ENCODE measurements at places on chromosomes 7 and 10.

DNA sequence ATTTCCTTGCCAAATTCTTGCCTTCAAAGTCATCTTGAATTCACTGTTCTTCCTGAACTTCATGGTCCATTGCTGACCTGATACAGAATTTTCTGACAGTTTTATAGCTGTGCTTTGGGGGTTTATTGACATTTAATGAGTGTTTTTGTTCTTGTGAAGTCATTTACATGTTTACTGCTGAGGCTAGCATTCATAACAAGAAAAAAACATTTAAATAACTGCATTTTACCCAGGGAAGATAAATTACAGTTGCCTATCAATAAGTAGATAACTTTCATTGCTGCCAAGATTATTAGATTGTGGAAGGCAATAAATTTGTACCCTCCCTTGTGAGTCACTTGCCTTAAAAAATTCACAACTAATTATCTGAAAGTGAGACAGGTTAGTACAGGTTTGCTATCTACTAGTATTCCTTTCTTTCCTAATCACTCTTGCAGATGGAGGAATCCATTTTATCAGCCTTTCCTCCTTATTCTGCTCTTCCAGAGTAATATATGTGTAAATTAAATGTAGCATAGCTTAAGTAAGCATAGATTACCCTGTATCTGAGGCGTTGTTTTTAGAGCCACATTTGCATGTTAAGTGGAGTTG lies 178.4 kb downstream of the EXOC4 start:
- peak; percentile 40 for DNase-seq

- DNase-seq = no peak
These were observed 64.8 kb downstream of the TNS3 start for GRCh38 chr7:47516985-47517600.

GRCh38 chr10:14116021-14116420 lies 214.7 kb downstream of the FRMD4A start:
- peak; percentile 69 for DNase-seq

GRCh38 chr7:53672681-53673080 lies 637.2 kb downstream of the POM121L12 start:
- DNase-seq = no peak

DNA sequence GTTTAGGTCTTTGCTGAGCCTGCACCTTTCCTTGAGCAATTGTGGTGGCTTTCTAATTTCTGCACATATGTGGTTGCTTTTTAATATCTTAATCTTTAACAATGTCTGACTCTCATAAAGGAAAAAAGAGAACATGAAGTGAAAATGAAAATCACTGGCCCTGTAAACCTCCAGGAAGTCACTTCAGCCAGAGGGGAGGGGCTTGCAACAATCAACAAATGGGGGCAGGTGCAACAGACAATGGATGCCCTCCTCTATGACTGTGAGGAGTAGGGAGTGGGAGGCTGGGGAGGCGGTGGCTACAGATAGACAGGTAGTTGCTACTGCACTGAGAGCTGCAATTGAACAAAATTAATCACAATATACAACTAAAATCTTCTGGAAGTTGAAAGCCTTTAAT lies 1377.4 kb downstream of the XPNPEP1 start:
- DNase-seq = no peak

GRCh38 chr10:36555036-36555435 lies 570.4 kb upstream of the ANKRD30A start:
- DNase-seq = no peak

- no peak for DNase-seq
These were observed 108.1 kb downstream of the SNX10 start for GRCh38 chr7:26399736-26400135.

GRCh38 chr7:32458025-32458424 lies 32.2 kb downstream of the LSM5 start:
- no peak for DNase-seq

GRCh38 chr10:43239756-43240155 lies 27.1 kb downstream of the RASGEF1A start:
- DNase-seq = no peak

- DNase-seq = no peak
These were observed 230.9 kb downstream of the TCERG1L start for GRCh38 chr10:131080571-131080970.

DNA sequence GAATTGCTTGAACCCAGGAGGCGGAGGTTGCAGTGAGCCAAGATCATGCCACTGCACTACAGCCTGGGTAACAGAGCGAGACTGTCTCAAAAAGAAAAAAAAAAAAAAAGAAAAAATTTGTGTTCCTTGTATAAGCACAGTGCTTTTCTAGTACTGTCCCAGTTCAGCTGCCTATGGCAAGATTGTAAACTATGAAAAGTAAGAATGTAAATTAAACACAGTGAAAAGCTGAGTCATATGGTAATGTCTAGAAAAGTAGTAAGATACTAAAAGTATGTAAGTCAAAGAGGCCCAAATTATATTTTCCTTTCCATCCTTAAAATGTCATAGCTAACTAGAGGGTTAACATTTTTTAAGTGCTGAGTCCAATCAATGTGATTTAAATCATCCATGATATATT lies 42.8 kb downstream of the RBM20 start:
- no peak for DNase-seq

DNA sequence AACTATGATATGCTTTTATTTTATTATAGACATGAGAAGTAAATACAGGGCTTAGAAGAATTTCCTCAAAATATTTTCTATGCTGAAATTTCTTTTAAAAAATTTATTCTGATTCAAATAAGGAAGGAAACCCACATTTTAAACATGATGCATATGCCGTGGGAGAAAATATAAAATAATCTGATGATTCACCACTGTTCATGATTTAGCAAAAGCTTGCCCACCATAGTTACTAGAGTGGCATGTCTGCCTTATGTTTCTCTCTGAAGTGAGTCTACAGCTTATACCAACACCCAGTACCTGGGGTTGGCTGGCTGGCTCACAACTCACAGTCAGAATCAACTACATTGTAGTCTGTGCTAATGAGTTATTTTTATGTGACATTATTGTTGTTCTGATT lies 102.0 kb downstream of the GNAI1 start:
- no peak for DNase-seq

DNA sequence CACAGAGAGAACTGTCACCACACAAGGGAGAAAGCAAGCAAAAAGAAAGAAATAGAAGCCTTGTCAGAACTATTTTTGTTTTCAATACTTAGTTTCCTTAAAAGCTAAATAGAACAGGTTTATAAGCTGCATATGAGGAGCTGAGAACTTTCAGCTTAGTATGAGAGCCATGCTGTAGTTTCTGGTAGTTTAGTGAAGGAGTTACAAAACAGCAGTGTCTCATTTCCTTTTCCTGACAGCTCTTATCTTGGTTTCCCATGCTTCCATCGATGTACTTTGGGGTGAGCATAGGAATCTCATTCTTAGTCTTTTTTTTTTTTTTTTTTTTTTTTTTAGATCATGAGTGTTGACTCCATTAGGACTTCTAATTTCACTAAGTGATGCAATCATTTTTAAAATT lies 8.6 kb upstream of the CHRM2 start:
- DNase-seq = no peak

- DNase-seq = no peak
These were observed 5.5 kb upstream of the MDFIC start for GRCh38 chr7:114916261-114916892.

DNA sequence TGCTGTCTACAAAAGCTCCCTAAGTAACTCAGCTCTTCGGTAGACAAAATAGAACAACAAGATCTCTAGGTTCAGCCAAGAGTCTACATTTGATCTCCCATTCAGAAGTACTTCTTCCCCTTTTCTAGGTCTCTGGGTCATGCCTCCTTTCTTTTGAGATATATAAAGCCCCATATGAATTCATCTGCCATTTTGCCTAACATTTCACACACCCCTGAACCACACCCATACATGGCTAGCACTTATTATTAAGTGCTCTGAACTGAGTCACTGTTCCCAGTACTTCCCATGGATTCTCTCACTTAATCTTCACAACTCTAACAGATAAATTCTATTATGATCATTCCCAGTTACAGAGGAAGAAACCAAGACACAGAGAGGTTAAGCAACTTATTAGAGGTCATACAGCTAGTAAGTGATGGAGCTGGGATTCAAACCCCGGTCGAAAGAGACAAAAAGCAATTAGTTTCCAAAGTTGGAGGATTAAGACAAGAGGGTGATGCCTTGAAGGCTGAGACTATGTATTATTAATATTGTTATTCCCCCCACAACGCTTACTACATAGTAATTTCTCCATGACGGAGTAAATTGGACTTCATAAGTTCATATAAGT lies 17.3 kb downstream of the MYOF start:
- no peak for DNase-seq

- no peak for DNase-seq
These were observed 12.3 kb downstream of the ESYT2 start for GRCh38 chr7:158816995-158817394.

DNA sequence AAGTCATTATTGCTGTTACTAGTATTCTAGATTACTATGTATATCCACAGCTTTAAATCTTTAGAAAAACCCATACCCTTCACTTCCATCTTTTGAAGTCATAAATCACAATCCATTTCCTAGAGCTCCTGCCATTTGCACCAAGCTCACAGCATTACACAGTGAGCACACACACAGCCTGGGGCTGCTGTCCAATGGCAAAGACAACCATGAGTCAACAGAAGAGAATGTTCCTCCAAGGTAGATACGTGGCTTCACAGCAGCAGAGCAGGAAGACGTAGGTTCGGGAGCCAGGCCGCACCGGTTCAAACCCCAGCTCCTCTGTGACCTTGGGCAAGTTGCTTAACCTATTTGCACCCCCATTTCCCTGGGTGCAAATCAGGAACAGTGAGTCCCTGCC lies 234.6 kb downstream of the DIP2C start:
- no peak for DNase-seq

GRCh38 chr10:93601146-93601773 lies at the start of gene RBP4:
RBP4 (minus strand) TSS chr10:93601235; CDS start chr10:93601028, 207 bp downstream.
- DNase-seq = no peak

- DNase-seq = no peak
These were observed 114.7 kb downstream of the EBF3 start for GRCh38 chr10:129849452-129849750.

DNA sequence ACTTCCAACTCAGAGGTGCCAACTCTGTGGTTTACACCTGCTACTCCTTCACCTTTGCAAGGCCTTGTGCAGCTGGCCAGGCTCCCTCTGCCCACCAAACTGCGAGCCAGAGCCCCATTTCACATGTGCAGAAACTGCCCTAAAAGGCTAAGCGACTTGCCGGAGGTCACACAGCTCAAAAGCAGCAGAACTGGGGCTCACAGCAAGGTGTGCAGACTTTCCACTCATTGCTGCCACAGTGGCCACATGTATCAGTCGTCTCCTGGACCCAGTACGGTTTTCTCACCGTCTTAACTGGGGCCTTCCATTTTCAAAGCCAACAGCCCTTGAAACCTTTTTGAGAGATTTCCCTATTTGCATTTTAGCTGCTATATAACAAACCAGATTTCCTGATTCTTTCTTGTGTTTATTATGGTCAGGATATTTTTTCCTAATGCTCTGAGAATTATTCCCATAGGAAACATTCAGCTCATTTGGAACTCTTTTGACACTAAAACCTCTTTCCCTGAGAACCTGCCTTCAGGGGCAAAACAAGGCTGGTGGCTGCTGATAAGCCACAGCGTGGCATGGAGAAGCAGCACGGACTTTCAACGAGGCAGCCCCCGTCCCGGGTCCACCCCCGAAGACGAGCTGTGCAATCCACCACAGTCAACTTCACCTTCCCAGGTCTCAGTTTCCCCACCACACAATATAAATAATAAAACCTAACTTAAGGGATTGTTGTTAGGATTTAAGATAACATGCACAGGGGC lies 29.9 kb downstream of the SORBS1 start:
- no peak for DNase-seq
